ENCODE measurements at places on chromosomes 1 and 21.

DNA sequence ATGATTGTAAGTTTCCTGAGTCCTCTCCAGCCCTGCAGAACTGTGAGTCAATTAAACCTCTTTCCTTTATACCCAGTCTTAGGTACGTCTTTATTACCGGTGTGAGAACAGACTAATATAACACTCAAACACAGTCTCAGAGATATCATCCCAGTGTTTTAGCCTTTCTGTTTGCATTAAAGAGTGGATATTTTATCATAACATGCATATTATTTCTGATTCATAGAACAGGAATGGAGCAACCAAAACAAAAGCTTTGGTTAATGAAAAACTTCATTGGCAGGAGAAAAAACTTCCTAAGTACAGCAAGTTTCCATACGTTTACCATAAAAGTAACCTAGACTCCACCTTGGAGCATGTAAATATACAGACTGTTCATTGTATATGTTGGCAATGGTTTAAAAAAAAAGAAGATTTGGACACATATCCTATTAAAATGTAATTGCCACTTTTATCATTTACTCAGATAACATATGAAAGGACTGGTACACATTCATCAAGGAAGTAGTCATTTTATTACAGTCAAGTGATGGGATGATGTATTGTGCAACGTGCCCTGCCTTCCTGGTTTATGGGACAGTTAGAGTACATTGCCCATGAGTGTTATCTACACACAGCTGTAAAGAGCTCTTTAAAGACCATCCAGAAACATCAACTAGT is 144.8 kb downstream of the ETS2 start:
- no peak for DNase-seq

GRCh38 chr1:53655931-53656746 is 82.8 kb downstream of the GLIS1 start:
- DNase-seq, result no peak

GRCh38 chr1:151277249-151277648 is 4.8 kb upstream of the ZNF687 start:
- DNase-seq, result no peak

DNA sequence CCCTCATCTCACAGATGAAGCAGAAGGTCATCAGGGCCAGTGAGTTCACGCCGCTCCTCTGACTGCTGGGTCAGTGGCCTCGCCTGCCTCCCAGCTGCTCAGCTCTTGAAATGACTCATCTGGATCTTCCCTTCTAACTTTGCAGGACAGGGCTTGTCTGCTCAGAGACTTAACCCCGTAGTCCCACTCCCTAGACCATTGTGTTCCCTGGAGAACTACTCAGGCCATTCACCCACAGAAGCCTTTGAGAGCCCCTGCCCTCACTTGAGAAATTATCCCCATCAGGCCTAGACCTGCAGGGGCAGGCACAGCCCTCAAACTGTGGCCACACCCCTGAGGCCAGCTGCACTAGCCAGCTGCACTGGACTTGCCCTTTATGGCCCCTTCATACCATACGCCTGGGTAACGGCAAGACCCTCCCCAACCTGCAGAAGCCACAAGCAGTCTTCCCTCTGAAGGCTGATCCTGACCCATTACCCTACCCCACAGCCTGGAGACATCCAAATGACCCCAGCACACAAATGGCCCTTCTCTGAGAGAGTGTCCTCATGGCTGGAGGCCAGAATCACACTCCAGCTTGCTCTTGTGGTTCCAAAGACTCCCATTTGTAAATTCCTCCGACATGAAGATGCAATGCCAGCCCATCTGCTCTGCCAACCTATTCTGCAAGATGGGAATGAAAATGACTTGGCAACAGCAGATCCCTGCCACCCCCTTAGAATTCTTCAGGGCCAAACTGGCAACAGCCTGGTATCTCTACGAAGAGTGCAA is 33.2 kb downstream of the RCSD1 start:
- DNase-seq, result no peak

DNA sequence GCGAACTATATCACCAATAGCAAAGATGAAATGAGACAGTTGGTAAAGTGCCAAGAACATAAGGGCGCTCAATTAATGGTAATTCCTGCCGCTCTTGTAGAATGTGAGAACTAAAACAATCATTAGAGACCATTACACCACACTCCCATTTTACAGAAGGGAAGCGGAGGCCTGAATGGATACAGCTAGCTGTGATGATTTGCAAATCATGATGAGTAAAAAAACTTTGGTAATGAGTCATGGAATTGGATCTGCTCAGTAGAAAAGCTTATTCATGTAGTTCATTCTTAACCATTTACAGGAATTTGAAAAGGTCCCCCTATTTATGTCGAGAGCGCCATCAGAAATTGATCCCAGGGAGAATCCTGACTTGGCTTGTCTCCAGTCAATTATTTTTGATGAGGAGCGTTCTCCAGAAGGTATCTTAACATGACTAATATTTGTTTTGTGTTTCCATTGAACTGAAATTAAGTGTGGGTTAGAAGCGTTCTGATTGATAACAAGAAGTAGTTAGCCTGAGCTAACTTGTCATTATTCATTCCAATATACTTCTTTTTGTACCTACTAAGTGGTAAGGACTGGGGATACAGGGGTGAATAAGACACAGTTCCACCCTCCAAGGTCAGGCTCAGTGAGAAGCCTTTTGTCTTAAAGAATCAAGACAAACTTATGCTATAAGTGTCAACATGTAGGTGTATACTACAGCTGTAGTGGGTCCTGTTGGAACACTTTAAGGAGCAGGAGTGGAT is 812 bp downstream of the TTC4 start:
- no peak for DNase-seq
